ENCODE measurements at places on chromosomes 3 and 15. TPM values are rescaled to one million over a fixed set of nuclear protein-coding genes. Genes with fewer than 3 reads are reported as not detected.

Gene FBLN2
- not detected for total RNA-seq

Gene PLSCR5
- total RNA-seq = not detected

Gene SHISA5
- total RNA-seq = 56.0 TPM

- DNase-seq = no peak
Measured at GRCh38 chr3:138781012-138781470, 53.7 kb downstream of the PIK3CB start.

DNA sequence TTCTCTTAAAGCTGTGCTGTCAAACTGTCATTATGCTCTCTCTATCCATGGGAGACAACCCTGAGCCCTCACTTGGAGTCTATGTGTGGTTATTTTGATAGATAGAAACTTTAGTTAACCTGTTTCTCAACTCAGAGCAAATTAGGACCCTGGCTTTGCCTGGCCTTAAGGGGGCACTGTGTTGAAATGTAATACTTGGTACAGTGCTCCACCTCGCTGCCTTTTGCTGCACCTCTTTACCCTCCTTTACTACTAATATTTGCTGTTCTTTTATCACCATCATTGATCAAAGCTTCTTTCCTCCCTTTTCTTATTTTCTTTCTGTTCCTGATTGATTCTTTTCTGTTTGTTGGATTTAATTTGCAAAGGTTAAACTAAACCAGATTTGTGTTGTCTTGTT is 34.3 kb downstream of the STT3B start:
- DNase-seq = no peak

Gene CSNK1G1
- total RNA-seq = 61.0 TPM

DNA sequence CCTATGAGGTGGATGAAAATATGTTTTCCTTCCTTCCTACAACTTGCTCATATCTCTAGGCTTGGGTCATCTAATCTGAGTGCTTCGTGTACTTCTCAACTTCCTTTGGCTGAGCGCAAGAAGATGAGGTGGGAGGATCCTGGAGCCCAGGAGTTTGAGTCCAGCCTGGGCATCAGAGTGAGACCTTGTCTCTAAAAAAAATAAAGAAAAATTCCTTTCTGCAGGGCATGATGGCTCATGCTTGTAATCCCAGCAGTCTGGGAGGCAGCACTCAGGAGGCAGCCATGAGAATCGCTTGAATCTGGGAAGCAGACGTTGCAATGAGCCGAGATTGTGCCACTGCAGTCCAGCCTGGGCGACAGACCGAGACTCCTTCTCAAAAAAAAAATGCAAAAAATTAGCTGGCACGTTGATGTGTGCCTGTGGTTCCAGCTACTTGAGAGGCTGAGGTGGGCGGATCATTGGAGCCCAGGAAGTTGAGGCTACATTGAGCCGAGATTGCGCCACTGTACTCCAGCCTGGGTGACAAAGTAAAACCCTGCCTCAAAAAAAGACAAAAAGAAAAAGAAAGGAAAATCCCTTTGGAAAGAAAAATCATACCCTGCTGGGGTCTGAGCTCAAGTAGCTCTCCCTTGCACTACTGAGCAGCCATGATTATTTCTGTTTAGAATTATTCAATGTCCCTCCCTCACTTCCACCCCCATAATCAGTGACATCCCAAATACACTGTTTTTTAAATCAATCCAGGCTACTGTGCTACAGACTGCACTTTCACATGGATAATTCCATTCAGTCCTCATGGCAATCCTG is 28.0 kb upstream of the RAB11A start:
- peak; percentile 12 for DNase-seq

GRCh38 chr15:57657619-57658018 is 48.9 kb upstream of the POLR2M start:
- DNase-seq = no peak

Gene MRPL46
- total RNA-seq = 20.7 TPM

- DNase-seq = peak; percentile 35
Measured at GRCh38 chr3:107271787-107272387, 105.4 kb upstream of the CCDC54 start.

Gene GPR62
- total RNA-seq = not detected

Gene TUSC7
- not detected for total RNA-seq

DNA sequence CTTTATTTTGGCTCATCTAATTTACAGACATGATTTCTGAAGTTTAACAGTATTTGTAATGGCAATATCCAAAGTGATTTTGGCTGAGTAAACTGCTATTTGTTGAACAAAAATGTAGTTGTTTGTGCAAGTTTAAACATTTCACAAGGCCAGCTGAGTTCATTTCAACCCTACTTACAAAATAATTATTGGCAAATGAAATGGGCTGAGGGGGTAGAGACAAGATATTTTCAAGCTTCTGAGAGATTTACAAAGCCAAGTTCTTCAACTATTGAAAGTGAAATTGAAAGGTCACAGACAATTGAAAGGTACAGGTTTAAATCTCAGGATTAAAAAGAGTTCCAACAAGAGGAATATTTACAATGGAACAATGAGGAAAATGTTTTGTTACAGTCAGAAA is 77.1 kb downstream of the DUT start:
- DNase-seq = no peak

DNA sequence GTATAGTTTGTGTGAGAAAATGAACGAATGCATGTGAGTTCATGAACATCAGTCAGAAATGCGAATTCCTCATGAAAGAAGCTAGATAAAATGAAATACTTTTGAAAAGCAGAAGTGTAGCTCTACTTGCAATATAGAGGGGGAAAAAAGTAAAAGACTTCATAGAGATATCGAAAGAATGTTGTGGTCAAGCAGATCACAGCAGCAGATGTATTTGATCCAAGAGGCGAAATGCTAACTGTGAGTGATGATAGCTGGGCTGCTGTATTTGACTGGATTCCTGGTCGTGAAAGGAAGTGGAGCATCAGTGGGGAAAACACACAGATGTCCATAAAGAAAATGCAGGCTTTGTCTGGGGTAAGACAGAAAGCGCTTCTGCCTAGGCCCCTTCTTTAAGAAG is 112.4 kb downstream of the ADAMTSL3 start:
- no peak for DNase-seq

Gene WDR5B
- 5.3 TPM for total RNA-seq

Gene RBP2
- total RNA-seq = not detected

DNA sequence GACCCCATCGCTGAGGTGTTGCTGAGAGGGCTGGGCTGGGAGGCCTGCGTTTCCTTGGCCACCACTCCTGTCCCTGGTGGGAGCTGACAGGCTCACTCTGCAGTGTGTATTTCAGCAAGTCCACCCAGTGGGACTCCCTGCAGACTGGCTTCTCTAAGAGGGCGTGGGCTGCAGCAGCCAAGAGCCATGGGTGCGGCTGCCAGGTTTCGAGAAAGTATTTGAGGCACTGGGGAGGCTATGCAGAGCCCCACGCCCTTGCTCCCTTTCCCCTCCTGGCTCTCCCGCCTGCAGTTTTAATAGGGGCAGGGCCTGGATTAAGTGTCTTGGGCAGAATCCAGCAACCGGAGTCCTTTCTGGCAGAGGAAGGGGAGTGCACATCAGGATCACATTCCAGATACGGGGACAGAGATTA is 242.1 kb downstream of the THSD4 start:
- no peak for DNase-seq

GRCh38 chr3:134363381-134363755 is 10.9 kb downstream of the AMOTL2 start:
- DNase-seq = no peak

Gene CCDC54
- total RNA-seq = not detected

Gene TF
- 0.24 TPM for total RNA-seq

DNA sequence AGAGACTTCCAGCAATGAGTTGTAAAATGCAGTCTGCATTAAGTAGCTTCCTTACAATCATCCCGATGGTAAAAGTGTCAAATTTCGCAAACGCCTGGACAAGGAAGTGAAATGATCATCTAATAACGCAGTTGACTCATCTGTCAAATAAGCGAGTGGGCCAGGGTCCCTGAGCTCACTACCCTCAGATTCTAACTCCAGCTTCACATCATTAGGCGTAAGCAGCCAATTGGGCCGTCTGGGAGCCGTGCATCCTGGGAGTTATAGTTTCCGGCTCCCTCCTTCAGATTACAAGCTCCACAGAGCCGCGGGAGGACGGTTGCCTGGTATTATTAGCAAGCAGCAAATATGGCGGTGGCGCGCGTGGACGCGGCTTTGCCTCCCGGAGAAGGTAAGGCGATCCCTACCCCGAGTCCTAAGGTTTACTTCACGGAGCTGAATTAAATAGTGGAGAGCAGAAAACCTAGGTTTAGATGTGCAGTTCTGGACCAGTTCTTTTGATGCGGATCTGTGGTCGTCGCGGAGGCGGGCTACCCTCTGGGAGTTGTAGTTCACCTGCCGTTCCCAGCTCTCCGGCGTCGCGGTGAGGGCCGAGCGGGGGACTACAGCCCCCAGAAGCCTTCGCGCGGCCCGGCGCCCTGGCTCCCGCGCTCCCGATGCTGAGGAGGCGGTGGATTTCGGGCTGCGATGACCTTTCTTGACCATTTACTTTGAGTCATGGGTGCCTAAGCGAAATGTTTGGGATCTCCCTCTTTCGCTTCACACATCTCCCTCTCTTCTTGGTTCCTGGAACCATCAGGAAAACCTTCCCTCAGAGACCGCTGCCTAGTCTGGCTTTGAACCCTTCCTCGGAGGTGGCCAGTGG is at the start of gene CEP97:
Gene CEP97 (plus strand): TSS at position 286 of the 865 bp plus-strand sequence. CDS start 63 bp downstream, at position 349.
- peak; percentile 89 for DNase-seq

Gene RARB
- total RNA-seq = 8.2 TPM

- DNase-seq = no peak
Measured at GRCh38 chr15:35095941-35096340, 10.8 kb upstream of the NANOGP8 start.

GRCh38 chr3:149489060-149489690 is 14.7 kb downstream of the TM4SF4 start:
- no peak for DNase-seq

DNA sequence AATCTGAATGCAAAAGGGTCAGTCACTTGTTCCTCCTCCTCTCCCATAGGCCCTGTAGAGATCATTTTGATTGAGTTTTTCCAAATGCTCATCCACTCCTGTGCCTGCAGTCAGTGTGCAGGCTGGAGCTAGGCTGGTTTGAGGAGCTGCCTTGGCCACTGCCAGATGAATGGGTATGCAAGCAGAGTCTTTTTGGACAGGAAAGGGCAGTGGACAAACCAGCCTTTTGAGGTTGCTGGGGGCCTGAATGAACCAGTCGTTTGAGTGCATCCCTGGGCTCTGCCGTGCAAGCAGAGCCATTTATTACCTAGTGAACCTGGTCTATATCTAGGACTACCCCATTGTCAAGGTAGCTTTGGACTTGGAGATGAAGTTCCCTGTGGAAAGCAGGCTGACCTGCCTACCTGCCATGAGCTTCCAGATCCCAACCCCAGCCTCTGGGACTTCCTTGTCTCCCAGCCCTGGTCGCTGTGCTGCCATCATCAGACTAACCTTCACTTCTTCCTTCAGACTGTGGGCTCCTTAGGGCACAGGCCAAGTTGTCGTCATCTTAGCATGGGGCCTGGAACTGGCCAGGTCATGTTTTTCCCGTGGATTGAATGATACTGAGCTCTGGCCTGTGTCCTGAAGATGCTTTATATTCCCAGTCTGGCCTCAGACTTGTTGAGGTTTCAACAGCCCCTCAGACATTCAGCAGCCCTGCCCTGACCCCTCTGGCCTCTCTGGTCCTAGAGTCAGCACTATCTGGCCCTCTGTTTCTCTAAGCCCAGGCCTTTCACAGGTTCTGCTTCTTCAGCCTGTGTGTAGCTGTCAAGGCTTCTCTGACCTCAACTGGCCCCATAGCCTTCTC is 55.5 kb upstream of the PRR23C start:
- no peak for DNase-seq

Gene AADAC
- total RNA-seq = not detected

DNA sequence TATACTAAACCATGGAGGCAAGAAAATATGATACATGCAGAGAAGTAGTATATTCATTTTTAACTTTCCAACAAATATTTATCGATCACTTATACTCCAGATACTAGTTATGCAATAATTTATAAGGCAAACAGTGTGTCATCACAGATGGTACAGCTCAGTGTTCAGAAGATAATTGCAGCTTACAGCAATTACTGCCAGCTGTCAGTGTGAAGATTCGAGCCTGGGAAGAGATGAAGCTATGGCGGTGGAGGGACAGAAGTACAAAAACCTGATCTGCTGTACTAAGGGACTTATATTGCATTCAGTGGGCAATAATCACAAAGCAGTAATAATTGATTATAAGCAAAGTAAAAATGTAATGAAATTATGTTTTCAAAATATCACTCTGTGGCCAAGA is 170.6 kb upstream of the EPHA3 start:
- no peak for DNase-seq

Gene SLC38A3
- not detected for total RNA-seq

- peak; percentile 54 for DNase-seq
Measured at GRCh38 chr3:108296239-108296638, at the start of gene HHLA2. HHLA2 (plus strand) TSS chr3:108296548; CDS start chr3:108351814, 55,266 bp downstream.

- peak; percentile 32 for DNase-seq
Measured at GRCh38 chr3:12148183-12148940, 10.3 kb downstream of the TIMP4 start.

Gene PYDC2
- total RNA-seq = not detected

- no peak for DNase-seq
Measured at GRCh38 chr3:27200721-27201489, 168.3 kb downstream of the NEK10 start.

Gene OR5K2
- total RNA-seq = not detected

Gene LDHAL6B
- total RNA-seq = not detected

GRCh38 chr15:58154769-58155168 is 16.6 kb downstream of the AQP9 start:
- DNase-seq = peak; percentile 73

- no peak for DNase-seq
Measured at GRCh38 chr3:119550192-119550910, 9.1 kb downstream of the CD80 start.

DNA sequence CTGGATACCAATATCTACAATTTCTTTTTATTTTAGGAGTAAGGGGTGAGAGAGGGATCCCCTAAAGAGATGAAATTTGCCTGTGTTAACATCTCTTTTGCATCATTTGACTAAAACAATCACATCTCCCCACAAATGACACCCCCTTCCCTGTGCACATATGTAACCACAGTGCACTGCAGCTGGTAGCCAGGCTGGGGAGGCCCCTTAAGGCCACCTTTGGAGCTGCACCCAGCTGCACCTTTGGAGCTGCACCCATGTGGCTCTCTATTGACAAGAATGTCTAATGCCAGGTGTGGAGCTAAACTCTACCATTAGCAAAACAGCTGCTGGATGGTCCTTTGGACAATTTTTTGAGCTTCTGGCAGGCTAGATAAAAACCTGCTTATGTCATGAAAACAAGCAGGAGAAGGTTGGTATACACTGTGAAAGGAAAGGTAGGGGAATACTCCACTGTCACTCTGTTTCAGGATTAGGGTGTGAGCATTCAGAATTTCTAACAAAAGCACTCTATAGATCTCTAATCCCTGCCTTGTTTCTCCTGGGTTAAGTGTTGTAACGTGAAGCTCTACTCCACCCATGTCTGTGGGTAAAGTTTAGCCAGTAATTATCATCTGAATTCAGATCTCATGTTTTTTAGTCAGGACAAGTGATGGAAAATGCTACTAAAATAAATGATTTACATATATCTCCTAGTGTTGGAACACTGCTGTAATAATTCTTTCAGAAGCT is 52.1 kb downstream of the TFG start:
- no peak for DNase-seq

DNA sequence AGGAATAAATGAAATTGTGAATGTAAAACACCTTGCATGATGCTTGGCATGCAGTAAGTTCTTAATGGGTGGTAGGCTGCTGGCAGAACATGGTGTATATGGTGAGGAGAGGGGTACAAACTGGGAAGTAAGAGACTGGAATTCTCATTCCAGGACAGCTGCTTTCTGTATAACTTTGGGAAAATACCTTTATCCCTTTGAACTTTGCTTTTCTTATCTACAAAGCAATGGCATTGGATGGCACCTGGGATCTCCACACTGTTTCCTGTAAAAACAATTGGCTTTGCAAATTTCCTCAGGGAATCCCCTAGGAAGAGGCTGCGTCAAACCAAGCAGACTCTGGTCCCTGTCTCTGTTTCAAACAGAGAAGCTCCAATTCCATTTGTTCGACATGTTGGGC is 100.7 kb upstream of the SLC4A7 start:
- no peak for DNase-seq

All from mammary epithelial cell (primary cell).